ENCODE measurements at places on chromosomes 3 and 15.

DNA sequence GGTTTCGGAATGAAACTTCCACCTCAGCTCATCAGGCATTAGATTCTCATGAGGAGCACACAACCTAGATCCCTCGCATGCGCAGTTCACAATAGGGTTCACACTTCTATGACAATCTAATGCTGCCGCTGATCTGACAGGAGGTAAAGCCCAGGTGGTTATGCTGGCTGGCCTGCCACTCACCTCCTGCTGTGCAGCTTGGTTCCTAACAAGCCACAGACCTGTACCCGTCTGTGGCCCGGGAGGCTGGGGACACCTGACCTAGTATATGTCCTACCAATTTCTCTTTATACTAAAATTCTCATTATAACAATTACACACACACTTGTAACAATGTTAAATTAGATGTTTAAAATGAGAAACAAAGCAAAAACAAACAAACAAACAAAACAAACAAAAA is 172.2 kb downstream of the SLC9A9 start:
- no peak for DNase-seq

GRCh38 chr3:99330281-99330680 is 308.1 kb upstream of the COL8A1 start:
- no peak for DNase-seq

DNA sequence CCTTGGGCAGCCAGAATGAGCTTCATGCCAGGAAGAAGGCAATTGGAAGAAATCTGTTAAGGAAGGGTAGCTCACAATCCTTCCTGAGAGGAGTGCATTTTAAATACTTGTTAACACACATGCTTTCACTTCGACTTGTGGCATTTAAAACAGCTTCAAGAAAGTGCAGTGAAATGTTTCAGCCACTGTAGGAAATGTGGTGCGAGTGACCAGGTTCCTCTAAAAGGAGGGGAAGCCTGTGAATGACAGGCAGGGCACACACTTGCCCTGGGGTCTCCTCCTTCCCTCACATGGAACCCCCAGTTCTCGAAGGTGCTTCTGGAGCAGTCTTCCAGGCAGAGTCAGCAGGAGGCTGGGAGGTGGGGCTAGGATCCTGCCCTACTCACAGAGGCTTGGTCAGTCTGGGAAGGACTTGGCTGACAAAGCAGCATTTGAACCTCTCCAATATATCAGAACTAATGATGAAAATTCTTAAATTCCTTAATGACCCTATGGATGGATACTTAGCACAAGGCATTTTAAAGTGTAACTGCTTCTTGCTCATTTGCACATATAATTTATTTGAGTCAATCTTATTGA is 358.6 kb downstream of the CHST2 start:
- no peak for DNase-seq

GRCh38 chr3:194070634-194071409 is 65.1 kb upstream of the HES1 start:
- peak; percentile 30 for DNase-seq

DNA sequence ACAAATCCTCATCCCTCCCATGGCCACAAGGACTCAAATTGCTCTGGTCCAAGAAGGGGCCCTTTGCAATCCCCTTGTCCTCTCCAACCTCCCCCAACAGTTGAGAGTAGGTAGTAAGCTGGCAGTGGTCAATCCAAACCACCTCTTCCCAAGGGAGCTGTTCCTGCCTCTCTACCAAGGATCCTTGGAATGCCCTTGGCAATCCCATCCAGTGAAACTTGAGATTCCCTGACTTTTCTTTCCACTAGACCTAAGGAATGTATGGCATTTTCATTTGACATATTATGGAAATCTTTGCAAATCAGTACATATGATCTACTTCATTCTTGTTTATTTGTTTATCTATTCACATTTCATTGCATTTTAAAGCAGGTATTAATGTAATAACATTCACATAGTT is 4.8 kb upstream of the RBP2 start:
- DNase-seq, result no peak

DNA sequence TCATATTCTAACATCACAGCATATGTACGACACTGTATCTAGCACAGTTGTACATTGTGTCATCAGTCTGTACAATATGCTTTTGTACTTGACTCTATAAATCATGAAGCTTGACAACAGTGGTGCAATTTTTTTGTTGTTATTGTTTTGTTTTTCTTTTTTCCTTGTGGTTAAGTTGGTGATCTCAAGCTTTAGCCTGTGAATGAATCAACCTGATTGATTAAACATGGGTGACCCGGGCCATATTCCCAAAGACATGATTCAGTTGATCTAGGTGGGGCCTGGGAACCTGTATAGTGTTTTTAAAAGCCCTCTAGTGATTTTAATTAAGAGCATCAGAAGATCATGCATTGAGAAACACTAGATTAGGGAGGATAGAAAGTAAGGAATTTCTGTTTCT is 101.8 kb upstream of the AADACL2 start:
- no peak for DNase-seq

GRCh38 chr3:33100229-33100628 is 3.3 kb upstream of the GLB1 start:
- no peak for DNase-seq

DNA sequence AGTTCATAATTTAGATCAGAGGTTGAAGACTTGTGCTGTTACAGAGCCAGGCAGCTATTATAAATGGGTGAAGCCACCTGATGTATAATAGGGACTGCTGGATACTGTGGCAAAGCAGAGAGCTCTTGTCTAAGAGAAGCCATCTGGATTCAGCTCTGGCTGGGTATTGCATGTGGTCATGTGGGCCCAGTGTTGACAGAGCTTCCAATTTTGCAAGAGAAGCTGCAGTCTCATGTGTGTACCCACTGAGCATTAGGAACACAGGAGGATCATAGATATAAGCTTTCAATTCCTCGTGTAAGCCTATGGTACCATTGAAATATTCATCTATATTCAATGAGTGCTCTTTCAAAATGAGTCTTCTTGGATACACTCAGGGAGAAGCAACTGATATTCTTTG is 303.9 kb upstream of the SLCO3A1 start:
- DNase-seq, result no peak

- no peak for DNase-seq
Measured at GRCh38 chr15:67064607-67065530, 533 bp upstream of the SMAD3 start.

- DNase-seq, result no peak
Measured at GRCh38 chr3:151282921-151283320, 4.6 kb upstream of the P2RY14 start.

GRCh38 chr3:113590983-113591382 is 58.6 kb downstream of the SIDT1 start:
- DNase-seq, result no peak

GRCh38 chr3:94076055-94076454 is 13.2 kb downstream of the NSUN3 start:
- DNase-seq, result no peak

- DNase-seq, result no peak
Measured at GRCh38 chr3:45499529-45499928, 95.0 kb upstream of the LIMD1 start.

- no peak for DNase-seq
Measured at GRCh38 chr15:56919609-56920366, 1.3 kb downstream of the TCF12 start.

DNA sequence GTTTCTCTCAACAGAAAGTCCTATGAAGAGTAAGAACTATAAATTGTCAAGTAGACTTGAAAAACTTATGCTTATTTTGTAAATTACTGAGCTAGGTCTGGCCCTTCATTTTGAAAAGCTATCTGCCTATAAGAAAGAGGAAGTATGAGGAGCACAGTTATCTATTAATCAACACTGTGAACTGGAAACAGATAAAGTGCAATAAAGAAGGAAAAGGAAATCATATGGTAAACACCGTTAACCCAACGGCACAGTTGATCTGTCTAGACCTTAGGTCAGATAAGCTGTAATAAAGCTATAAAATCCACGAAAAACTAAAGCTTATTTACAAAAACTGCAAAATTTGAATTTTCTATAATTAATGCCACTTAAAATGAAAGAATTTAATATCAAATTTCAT is 242.5 kb downstream of the ZBTB20 start:
- no peak for DNase-seq

DNA sequence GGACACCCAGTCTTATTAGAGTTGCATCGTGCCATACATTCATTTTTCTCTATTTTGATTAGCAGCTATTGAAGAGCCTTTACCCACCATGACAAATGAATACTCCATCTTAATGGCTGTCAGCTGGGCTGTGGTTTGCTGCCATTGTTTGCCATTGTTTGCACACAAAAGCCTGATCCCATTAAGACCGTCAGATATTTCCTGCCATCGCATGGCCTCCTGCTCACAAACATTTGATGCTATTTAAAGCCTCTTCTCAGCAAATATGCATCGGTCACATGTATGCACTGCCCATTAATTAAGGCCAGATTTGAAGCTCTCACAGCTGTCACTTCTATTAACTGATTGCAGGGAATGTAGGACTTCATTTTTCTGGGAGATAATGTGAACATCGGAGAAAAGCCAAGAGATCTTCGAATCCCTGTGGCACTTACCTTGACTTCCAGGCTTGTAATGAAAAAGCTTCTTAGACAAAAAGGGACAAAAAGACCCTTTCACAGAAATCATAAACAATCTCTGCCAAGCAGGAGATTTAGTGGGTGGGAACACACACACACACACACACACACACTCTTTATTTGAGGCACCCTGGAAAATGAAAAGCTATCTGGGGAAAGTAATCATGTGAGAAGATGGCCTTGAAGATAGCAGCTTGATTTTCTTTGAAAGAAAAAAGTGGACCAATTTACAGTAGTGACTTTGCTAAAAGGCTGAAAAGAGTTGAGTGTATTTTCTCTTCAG is 175.4 kb upstream of the NR2E3 start:
- no peak for DNase-seq

DNA sequence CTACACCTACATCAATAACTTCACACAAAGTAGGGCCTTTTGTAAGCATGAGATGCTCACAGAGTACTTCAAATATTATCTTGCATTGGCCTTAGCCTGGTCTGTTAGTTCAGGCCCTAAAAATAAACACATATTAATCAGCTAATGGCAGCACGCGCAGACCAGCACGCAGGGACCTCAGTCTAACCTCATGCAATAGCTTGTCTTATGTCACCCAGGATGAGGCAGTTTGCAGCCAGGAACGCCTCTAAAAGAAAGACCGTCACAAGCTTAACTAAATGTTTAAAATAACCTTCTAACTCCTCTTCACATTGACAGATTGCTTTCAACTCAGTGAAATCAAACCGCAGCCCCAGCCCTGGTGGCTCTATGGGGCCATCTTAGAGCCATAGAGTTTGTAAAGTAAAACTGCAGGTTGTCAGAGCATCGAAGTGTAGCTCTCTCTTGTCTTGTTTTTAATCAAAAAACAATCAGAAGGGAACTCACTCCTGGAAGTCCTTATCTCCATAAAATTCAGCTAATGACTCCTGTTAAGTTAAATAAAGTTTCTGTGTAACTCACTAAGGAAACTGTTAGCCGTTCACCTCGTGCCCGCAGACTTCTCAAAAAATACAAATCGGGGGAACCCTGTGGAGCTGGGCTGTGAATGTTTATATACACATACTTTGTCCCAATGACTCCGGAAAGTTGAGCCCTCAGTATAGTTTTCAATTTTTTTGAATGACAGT is 212.6 kb downstream of the CDIN1 start:
- no peak for DNase-seq

- DNase-seq, result no peak
Measured at GRCh38 chr15:49923671-49924070, 195.4 kb downstream of the ATP8B4 start.

DNA sequence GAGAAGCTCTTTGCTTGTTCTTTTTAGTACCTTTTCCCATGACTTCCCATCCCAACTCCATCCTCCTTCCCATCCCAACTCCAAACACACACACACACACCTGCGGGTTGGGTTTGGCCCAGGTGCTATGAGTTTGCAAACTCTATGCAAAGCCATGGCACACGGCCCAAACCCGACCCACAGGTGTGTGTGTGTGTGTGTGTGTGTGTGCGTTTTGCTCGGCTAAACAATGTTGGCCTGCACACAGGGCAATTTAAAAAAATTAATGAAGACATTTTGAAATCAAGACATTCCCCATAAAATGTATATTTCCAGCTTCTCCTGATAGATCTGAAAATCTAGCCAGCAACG is 103.7 kb upstream of the TLE3 start:
- no peak for DNase-seq

- DNase-seq, result no peak
Measured at GRCh38 chr3:159249472-159250174, 447.8 kb downstream of the MFSD1 start.

DNA sequence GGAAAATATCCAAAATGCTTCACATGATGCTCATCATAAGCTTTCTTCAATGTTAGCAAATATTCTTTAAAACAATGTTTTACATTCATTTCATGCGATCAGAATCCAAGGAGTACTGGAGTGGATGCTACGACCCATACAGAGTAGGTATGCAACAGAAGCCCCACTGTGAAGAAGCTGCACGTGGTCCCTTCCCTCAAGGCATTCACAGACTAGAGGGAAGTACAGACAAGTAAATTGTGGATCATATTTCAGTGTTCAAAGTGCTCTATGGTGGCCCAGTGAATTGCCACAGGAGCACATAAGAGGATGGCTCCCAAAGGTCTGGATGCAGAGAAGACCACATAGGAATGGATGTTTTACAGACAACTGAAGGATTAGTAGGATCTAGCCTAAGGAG is 789.9 kb downstream of the IGSF11 start:
- no peak for DNase-seq

GRCh38 chr15:78906316-78906620 is 33.6 kb downstream of the MORF4L1 start:
- DNase-seq, result no peak

DNA sequence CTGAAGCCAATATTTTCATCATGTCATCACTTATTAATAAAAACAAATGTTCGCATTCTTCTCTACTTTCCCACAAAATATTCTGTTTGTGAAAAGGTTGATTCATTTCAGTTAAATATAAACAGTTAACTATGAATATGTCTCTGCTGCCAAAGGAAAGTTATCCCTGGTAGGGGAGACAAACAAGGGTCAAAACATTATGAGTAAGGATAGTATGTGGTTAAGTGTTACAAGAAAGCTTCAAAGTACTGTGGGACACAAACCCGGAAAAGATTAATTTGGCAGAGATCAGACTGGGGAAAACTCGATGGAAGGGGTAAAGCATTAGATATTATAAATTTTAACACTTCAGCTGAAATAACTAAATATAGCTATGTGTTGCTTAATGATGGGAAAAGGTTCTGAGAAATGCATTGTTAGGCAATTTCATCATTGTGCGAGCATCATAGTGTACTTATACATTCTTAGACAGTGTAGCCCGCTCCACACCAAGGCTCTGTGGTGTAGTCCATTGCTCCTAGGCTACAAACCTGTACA is 436.5 kb upstream of the TBL1XR1 start:
- DNase-seq, result no peak

DNA sequence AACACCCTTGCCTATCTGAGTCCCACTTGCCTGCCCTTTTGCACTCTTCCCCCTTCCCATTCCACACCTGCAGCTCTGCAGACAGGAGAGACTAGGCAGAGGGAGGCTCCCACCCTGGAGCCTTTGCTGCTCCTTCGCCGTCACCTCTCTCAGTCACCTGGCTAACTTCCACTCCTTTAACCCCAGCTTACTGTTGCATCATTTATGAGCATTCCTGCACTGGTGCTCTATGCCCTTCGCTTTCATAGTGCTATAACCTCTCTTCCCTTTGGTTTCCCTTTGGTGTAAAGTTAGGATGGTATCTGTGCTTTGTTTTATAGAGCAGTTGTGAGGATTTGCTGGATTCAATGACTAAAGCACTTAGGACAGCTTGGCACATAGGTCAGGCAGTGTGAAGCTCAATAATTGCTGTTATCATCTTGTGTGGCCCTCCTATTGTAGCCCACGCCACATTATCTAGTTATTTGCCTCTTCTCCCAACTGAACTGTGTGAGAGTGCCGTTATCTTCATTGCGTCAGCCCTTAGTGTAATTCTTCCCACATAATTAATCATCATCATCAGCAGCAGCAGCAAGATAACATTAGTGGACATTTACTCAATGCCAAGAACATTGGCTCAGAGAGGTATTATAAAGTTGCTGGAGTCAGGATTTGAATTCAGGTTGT is 253.9 kb downstream of the CACNA2D3 start:
- no peak for DNase-seq

Data from activated T-helper 1 cell treated with anti-CD3 and anti-CD28 coated beads, Interleukin-2, amount 50 U/mL, for 16 hours (primary cell).